Activated CD4-positive, alpha-beta T cell treated with anti-CD3 and anti-CD28 coated beads, Interleukin-2, Interleukin-6, amounts not matched to agents 100 ng/mL and 50 ng/mL, durations not matched to agents 16 hours and 8 hours (primary cell): ENCODE measurements at places on chromosomes 4 and X.

DNA sequence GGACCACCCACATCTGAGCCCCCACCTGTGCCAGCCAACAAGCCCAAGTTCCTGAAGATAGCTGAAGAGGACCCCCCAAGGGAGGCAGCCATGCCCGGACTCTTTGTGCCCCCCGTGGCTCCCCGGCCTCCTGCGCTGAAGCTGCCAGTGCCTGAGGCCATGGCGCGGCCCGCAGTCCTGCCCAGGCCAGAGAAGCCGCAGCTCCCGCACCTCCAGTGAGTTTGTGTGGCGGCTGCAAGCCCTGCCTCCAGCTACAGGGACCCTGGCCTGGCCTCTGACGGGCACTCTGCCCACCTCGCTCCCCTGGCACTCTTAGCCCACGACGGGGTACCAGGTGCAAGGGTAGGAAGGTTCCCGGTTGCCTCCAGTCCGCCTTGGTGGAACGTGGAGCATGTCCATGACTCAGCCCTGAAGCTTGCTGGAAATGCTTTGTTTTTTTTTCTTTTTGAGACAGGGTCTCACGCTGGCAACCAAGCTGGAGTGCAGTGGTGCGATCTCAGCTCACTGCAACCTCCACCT is 13.7 kb upstream of the ADD1 start:
- DNase-seq = no peak

DNA sequence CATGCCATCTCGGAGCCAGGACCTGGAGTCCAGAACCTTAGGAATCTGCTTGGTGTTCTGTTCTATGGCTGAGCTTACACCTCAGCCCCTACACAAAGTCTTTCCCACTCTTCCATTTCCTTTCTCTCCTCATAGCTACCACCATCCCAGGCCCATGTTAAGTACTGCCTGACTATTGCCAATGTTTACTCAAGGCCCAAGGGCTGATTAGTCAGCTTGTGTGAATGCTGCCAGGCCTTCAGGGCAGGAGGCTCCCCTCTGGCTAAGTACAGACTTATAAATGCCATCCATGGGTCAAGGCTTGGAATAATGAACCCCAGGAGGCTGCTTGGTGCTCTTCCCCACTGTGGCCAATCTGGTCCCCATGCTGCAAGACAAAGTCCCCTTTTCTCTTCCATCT is 411.6 kb upstream of the MAGEB18 start:
- DNase-seq = no peak

GRCh38 chr4:122827879-122828601 is 1.4 kb downstream of the FGF2 start:
- peak; percentile 78 for DNase-seq

GRCh38 chrX:29318012-29318411 is 730.8 kb downstream of the IL1RAPL1 start:
- DNase-seq = no peak

- no peak for DNase-seq
Observed at GRCh38 chr4:27198971-27199370, 338.3 kb downstream of the STIM2 start.

DNA sequence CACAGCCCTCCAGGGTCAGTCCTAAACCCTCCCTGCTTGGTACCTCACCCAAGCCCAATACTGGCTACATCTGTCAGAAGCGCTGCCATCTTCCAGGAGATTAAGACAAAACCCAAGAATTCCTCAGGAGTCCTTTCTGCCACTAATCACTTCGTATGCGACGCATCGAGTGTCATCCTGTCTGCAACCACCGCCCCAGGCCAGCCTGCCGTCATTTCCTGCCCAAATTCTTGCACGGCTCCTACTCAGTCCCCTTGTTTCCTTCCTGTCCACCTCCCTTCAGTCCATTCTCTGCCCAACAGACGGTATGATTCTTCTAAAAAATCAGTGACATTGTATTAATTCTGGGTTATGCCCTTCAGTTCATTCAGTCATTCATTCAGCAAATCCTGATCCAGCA is 113.6 kb downstream of the NFKB1 start:
- DNase-seq = peak; percentile 29

GRCh38 chr4:41408859-41409593 is 128.9 kb upstream of the LIMCH1 start:
- DNase-seq = no peak

DNA sequence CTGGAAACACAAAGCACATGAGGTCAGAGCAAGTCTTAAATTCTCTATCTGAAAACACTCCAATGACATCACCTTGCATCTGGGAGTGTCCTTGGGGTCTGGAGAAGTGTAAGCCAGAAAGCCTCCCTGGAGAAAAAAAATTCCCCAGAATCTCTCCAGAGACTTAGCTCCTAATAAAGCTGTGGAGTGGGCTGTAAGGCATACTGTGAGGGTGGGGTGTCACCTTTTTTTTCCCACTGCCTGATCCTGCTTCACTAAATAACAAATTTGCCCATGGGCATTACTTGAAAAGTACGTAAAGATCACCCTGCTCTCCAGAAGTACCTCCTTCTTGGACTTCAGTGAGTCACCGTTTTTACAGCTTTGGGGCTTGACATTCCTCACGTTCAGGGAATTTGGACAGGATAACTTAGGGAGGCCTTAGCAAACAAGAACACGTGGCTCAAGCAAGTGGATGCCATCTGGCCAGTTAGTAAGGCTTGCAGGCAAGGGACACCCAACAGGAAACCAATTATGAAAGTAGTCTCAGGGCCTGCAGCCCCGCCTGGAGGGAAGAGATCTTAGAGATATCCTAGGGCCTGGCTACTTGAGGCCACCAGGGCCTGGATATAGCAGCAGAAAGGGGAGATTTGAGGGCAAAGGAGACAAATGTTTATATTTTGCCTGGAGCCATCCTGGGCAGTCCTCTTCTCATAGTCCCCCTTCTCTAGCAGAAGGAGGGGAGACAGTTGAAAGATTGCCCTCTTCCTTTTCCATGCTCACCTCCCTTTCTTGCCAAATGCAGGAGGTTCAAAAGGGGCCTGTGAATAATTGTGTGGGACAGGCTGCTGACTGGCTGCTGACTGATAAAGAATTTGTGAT is 60.1 kb upstream of the PLAC1 start:
- peak; percentile 5 for DNase-seq

DNA sequence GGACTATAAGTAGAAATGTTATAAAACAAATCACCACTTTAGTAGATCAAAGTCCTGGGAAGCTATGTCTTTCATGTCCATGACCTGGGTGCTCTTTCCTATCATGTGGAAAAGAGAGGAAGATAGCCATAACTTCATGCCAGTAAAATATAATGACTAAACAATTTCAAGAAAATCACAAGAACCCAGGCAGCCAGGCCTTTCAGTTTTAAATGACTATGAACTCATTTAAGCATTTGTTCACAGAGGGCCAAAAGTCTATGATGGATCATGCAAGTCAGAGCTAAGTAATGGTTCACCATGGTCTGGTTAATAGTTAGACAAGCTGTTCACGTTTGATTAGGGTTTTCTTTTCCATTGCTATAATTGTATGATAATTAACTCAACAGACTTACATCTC is 155.8 kb downstream of the PPARGC1A start:
- no peak for DNase-seq

- no peak for DNase-seq
Observed at GRCh38 chrX:66634272-66634671, 4.6 kb downstream of the EDA2R start.

- peak; percentile 52 for DNase-seq
Observed at GRCh38 chr4:122715221-122715620, 17.3 kb upstream of the BBS12 start.

DNA sequence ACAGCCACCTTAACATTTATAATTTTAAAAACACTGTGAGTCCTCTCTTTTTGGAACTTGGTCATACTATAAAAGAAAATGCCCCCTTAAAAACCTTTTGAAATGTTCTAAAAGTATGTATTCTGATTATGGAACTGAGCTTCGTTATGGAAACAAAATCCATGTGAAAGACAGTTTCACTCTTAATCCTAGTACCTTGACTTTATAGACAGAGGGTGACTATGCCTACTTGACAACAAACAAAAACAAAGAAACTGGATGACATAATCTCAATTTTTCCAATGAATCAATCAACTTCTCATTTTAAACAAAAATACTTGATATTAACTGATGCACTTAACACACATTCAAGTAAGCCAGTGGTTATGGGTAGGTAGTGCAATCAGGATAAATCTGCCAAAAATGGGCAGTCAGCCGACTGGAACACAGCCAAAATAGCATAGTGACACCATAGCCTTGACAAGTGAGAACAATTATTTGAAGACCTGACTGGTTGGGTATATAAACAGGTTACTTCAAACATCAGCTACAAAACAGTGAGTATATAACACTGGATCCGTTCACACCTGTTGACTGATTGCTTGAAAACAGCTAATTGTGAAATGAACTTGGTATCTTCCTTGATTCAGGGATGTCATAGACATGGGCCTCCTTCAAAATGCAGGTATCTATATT is 265.5 kb downstream of the PPP3CA start:
- no peak for DNase-seq

GRCh38 chr4:184856277-184856609 is 30.5 kb upstream of the ACSL1 start:
- DNase-seq = no peak

GRCh38 chr4:100075056-100075455 is 115.2 kb downstream of the DDIT4L start:
- no peak for DNase-seq

- no peak for DNase-seq
Observed at GRCh38 chr4:46505131-46505530, 115.2 kb upstream of the GABRA2 start.

DNA sequence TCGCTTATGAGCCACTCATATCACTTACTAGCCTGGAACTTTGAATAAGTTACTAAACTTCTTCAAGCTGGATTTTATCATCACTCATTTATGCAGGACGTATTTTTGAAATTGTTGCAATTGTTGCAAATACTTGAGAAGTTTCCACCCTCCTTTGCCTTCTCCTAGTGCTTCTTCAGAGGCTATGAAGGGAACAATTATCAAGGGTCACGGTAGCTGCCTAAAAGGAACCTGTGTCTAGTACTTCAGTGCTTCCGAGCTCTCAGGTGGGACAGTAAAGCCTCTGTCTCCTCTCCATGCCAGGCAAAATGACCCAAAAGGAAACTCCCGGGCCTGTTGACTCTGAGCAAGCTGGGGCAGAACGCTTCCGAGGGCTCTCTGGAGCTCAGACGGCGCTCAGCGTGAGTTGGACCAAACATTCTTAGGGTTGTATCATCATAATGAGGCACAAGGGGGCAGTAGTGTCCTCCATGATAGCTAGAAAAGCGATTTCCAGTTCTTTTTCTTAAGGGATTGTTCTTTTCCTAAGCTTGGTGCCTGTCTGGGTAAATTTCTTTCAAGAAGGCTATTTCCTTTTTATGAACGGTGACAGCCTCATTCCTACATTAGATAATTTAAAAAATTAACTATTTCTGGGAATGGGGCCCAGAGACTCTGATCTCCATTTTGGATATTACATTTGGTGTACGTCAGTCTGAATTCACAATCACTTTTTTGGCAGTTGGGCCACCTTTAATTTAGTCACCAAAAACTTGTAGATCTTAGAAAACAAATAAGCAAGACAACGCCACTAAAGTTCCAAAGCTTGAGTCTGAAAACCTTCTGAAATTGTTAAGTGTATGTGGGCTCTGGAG is 73.1 kb downstream of the PACRGL start:
- peak; percentile 43 for DNase-seq

DNA sequence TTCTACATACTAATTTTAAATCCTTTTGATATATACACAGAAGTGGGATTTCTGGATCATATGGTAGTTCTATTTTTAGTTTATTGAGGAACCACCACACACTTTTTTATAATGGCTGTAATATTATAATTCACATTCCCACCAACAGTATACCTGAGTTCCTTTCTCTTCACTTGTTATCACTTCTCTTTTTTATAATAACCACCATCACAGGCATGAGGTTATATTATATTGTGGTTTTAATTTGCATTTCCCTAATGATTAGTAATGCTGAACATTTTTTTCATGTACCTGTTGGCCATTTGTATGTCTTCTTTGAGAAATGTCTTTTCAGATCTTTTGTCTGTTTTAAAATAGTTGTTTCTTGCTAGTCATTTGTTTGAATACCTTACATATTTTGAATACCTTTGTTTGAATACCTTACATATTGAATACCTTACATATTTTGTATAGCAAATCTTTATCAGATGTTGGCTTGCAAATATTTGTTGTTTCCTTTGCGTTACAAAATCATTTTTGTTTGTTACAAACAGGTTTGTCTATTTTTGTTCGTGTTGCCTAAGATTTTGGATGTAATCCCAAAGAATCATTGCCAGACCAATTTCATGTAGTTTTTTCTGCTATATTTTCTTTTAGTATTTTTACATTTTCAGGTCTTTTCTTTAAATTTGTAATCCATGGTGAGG is 198.5 kb upstream of the KLF8 start:
- no peak for DNase-seq

DNA sequence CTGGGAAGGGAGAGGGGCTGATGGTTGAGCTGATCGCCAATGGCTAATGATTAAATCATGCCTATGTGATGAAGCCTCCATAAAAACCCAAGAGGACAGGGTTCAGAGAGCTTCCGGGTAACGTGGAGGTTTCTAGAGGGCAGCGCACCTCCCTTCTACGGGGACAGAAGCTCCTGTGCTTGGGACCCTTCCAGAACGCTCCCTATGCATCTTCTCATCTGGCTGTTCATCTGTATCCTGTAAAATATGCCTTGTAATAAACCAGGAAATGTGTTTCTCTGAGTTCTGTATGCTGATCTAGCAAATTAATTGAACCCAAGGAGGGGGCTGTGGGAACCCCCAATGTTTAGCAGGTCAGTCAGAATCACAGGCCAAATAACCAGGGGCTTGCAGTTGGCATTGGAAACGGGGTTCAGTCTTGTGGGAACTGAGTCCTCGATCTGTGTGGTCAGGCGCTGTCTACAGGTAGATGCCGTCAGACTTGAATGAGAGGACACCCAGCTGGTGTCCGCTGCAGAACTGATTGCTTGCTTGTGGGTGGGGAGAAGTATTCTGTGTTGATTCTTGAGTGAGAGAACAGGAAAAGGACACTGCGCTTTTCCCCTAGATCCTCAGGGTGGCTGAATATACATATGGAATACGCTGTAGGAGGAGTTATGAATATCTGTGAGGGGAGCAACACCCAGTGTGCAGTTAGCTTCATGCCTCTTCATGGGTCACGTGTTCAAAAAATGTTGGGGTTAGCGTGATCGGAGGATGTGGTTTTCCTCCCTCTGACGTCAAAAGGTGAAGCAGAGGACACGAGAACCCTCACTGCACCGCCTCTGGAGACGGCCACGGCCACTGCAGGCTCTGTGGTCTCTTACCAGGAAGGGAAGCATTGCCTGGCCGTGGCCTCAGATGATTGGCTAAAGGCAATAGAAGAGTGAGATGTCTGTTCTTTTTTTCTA is 29.2 kb downstream of the HTT-AS start:
- DNase-seq = peak; percentile 57

- DNase-seq = no peak
Observed at GRCh38 chr4:156190615-156191014, 236.9 kb upstream of the CTSO start.

DNA sequence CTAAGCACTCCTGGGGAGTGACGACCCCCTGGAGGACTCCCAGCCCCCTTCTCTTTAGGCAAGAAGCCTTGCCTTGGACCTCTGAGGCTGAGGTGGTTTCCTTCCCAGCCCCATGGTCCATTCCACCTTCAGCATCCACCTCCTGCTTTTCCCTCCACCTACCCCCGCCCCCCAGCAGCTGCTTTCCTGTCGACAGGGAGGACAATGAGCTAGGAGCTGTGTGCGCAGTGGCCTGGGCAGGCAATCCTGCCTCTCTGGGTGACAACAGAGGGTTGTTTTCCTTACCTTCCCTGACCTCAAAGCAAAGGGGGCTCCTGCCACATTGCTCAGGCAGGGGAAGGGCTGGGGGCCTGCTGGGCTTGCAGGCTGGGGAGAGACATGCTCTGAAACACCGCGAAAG is 123.5 kb downstream of the BCOR start:
- DNase-seq = no peak

- peak; percentile 49 for DNase-seq
Observed at GRCh38 chr4:2290974-2291704, 29.2 kb upstream of the MXD4 start.
